Activated T-cell treated with anti-CD3 and anti-CD28 coated beads, Interleukin-2, amount 50 U/mL, for 72 hours (primary cell): ENCODE measurements at places on chromosomes 16 and 17. TPM values are rescaled to one million over a fixed set of nuclear protein-coding genes. Genes with fewer than 3 reads are reported as not detected.

DNA sequence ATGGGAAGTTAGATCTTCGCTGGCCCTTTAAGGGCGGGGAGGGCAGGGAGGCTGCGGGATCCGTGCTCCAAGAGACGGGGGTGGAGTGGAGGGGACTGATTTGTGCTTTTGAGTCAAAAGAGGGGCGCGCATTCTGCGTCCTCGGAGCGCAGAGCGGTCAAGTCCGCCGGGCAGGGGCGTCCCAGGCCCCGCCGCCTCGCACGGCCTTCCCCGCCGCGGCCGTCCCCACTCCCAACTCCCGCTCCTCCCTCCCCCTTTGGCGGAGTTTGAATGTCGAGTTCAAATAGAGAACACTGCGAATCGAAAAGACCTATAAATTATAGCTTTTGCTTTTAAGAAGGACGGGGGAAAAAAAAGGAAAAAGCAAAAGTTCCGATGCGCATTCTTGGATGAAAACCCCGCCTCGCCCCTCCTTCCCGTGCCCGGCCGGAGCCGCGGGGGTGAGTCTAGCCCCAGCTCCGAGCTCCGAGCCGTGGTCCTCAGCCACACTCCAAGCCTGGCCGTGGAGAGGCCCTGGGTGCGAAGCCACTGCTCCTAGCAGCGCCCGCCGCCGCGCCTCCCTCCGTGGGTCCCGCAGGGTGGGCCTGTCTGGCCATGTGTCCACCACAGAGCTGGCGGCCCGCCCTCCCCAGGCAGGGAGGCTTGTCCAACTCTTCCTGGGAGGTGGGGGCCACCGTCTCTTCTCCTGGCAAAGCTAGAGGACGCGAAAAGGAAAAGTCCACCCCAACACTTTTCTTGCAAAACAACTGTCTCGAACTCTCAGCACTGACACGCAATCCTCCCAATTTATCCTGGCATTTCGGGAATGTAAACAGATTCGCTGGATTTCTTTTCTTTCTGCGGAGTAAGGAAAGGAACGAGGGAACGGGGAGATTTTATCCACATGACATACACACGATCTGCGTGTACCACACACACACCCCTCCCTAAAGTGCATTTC, 3.6 kb downstream of the CBX8 start:
- H3K36me3 ChIP-seq, result peaks cover 2% of the 10 kb centered on the region
- no peak overlapping the region for H3K4me3 ChIP-seq
- H3K27ac ChIP-seq, result no peak overlapping the region
- peaks cover 25% of the 10 kb centered on the region for H3K27me3 ChIP-seq

DNA sequence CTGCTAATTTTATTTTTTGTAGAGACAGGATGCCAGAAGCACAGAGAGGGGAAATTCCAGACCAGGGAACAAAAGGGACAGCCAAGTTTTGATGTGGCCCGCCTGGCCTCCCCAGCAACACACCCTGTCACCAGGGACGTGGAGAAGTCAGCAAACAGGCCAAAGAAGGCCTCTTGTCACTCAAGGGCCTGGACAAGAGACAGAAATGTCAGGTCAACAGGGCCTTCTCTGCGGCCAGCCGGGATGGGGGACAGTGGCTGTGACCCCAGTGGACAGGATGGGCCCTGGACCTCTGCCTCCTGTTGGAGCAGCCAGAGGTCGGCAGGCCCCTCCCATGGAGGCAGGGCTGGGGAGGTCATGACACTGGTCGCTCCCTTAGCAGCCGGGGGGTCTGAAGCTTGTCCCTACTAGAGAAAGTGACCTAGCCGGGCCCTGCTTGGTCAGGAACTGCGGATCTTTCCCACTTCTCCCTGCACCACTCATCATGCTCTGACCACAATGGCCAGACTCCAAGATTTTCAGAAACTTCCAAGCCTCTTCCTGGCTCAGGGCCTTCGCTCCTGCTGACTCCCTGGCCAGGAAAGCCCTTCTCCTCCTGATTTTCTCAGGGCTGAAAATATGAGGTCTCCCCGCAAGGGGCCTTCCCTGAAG, 9.2 kb upstream of the TVP23A start:
- H3K27ac ChIP-seq, result no peak overlapping the region
- peaks cover 16% of the 10 kb centered on the region for H3K27me3 ChIP-seq
- DNase-seq, result no peak
- H3K4me3 ChIP-seq, result no peak overlapping the region

DNA sequence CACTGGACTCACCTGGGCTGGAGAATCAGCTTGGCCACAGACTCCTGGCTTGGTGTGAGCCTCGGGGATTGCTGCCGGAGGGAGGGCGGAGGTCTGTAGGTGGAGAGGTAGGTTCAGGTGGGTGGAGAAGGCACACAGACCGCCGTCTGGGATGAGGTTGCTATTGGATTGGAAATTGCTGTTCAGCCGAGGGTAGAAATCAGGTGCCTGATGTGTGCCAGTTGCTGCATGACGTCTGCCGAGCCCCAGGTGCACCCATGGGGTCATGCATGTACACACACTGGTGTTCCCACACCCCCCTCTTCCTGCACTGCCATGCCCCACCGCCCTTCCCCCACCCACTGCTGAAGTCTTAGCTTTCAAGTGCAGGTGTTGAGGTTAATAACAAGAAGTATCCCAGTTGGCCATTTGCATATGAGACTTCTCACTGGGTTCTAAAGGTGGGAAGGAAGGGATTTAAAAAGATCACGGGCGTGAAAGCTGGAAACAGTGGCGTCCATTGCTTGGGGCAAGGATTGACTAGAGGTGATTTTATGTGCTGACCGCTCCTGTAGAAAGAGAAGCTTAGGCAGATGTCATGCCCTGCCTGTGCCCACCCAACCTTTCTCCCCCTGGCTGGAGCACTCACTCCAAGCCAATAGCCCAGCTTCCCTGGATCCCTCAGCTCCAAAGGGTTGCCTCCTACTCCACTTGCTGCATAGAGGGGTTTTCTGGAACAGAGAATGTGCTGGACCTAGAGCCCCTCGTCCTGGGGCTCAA, 193.6 kb downstream of the CCDC182 start:
- no peaks in the 10 kb centered on the region for H3K27me3 ChIP-seq
- no peaks in the 10 kb centered on the region for H3K36me3 ChIP-seq
- peaks cover 44% of the 10 kb centered on the region for H3K4me1 ChIP-seq
- no peak overlapping the region for H3K4me3 ChIP-seq

DNA sequence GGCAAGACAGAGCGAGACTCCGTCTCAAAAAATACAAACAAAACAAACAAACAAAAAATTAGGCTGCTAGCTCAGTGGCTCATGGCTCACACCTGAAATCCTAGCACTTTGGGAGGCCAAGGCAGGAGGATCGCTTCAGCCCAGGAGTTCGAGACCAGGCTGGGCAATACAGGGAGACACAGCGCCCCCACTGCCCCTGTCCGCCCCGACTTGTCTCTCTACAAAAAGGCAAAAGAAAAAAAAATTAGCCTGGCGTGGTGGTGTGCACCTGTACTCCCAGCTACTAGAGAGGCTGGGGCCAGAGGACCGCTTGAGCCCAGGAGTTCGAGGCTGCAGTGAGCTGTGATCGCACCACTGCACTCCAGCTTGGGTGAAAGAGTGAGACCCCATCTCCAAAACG, 531 bp upstream of the CDH1 start:
- H3K27ac ChIP-seq, result peak overlapping the region; percentile 40
- H3K36me3 ChIP-seq, result peaks cover 1% of the 10 kb centered on the region
- no peak for DNase-seq
- peak overlapping the region; percentile 85 for H3K4me3 ChIP-seq
- H3K27me3 ChIP-seq, result peaks cover 58% of the 10 kb centered on the region

DNA sequence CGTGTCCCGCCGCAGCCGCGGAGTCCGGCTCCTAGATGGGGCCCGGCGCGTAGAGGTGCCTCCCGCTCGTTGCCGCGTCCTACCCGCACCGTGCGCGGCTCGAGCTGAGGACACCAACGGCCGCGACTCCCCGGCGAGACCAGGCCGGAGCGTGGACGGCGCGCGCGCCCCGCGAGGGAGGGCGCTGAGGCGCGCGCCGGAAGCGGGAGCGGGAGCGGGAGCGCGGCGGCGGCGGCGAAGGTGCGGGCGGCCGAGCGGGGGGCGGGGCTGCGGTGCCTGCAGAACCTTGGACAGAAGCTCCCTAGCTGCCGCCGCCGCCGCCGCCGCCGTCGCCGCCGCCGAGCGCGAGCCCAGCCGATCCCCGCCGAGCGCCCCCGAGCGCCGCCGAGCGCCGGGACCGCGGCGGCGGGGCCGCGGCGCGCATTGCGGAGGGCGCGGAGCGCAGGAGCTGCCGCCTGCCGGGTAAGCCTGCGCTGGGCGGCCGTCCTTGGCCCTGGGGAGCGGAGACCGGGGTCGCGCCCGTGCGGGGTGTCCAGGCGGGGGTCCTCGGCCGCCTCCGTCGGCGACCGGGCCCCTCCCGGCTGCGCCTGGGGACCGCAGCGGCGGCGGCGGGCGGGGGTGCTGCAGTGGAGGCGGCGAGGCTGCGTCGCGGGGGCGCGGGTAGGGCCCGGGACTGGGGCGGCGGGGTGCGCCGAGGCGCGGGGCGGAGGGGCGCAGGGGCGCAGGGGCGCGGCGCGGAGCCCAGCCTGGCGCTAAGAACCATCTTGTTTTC, at the start of gene CDK5R1:
CDK5R1 (plus strand) TSS at position 293 of the 772 bp plus-strand sequence. CDS start 628 bp downstream, outside the sequence.
- H3K27ac ChIP-seq, result peak within 1 kb of the TSS; percentile 94
- peak; percentile 86 for DNase-seq
- peaks cover 33% of the 10 kb centered on the region for H3K36me3 ChIP-seq
- H3K4me1 ChIP-seq, result peaks cover 61% of the 10 kb centered on the region
- peak within 1 kb of the TSS; percentile 90 for H3K4me3 ChIP-seq

- H3K27ac ChIP-seq, result no peak overlapping the region
- no peaks in the 10 kb centered on the region for H3K4me1 ChIP-seq
- H3K27me3 ChIP-seq, result no peaks in the 10 kb centered on the region
- H3K4me3 ChIP-seq, result no peak overlapping the region
- H3K36me3 ChIP-seq, result no peaks in the 10 kb centered on the region
Measured at GRCh38 chr16:60302261-60302660, 1568.1 kb upstream of the GOT2 start.

DNA sequence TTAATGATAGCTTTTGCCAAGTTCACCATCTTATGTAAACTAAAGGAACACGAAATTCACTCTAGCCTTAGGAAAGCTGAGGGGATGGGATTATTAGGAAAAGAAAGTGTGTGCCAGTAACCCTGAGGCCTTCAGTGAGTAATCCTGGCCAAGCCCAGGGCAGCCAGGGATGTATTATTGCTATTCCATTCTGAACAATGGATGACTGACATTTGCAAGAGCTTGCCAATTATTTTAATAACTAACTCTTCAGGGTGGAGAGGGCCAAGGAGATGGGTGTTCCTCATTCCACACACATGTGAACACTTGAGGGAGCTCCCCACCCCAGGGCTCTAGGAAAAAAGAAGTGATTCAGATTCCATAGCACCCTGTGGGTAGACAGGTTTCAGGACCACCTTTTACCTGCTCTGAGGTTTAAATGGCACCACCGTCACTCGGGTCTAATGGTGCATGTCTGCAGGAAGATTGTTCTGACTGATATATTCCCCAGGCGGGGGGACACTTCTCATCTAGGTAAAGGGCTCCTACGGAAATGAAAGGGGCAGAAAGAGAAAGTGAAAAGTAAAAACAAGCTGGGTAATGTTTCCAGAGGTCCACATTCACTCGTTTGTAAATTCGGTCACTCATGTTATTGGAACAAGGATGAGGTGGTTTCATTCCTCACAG, 41.5 kb downstream of the TK2 start:
- no peak for DNase-seq
- H3K4me1 ChIP-seq, result peaks cover 4% of the 10 kb centered on the region
- H3K27me3 ChIP-seq, result no peaks in the 10 kb centered on the region
- H3K4me3 ChIP-seq, result no peak overlapping the region
- no peak overlapping the region for H3K27ac ChIP-seq

DNA sequence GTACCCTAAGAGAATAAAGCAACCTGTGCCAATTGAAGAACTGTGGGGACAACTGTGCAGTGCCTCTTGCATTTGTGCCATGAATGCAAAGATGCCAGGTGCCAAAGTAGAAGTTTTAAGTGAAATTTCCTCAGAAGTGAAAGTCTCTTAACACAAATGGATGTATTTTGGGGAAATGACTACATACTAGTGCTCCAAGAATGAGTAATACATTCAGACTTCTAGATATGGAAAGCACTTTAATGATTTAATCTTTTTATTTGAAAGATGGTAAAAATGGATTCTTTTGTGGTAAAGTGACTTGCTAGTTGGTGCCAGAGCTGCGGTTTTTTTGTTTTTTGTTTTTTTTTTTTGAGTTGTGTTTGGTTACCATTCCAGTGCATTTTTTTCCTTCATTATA, 15.0 kb downstream of the UTP18 start:
- no peak overlapping the region for H3K27ac ChIP-seq
- no peak for DNase-seq
- H3K36me3 ChIP-seq, result peaks cover 43% of the 10 kb centered on the region
- no peak overlapping the region for H3K4me3 ChIP-seq

- H3K27ac ChIP-seq, result no peak overlapping the region
- peak; percentile 49 for DNase-seq
- H3K36me3 ChIP-seq, result no peaks in the 10 kb centered on the region
- H3K27me3 ChIP-seq, result no peaks in the 10 kb centered on the region
- peaks cover 48% of the 10 kb centered on the region for H3K4me1 ChIP-seq
Measured at GRCh38 chr17:50931144-50931908, 65.2 kb upstream of the TOB1 start.

GRCh38 chr16:75371171-75371570, 62.1 kb downstream of the CFDP1 start:
- H3K4me3 ChIP-seq, result no peak overlapping the region
- H3K27ac ChIP-seq, result no peak overlapping the region
- no peaks in the 10 kb centered on the region for H3K27me3 ChIP-seq
- no peaks in the 10 kb centered on the region for H3K4me1 ChIP-seq
- DNase-seq, result no peak

DNA sequence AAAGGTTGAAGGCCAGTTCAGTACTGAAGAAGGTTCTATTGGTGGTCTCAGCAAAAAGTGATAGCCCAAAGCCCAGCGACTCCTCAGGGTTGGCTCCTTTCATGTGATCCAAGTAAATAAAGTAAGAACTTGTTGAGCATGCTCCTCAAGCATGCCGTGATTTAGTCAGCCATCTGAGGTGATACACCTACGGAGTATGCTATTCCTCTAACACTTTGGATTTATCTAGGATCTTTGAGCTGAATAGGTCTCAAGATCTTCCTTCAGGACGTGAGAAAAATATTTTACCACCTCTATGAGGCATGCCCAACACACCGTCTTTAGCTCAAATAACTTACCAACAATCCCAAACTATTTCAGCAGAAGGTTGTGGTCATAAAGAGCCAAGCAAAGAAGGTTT, 153.3 kb upstream of the CORO6 start:
- H3K27me3 ChIP-seq, result no peaks in the 10 kb centered on the region
- no peak for DNase-seq
- H3K27ac ChIP-seq, result no peak overlapping the region
- H3K4me3 ChIP-seq, result no peak overlapping the region
- peaks cover 8% of the 10 kb centered on the region for H3K4me1 ChIP-seq

DNA sequence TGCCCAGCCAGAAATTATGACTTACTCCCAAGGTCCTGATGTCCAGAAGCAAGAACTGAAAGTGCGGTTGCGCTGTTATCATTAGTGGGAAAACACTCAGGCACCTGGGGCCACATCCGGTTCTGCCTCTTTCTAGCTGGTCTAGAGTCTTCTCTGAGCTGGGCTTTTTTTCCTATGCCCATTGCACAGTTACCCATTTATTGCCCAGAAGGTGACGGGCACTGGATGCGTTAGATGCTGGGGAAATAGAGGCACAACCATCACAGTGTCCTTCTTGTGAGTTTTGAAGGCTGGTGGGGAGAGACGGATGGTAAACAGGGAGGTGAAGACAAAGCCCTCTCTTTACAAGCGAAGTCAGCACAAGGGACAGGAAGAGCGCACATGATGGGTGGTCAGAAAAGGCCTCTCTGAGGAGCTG, 37.7 kb downstream of the PLCG2 start:
- peak overlapping the region; percentile 50 for H3K27ac ChIP-seq
- peaks cover 1% of the 10 kb centered on the region for H3K36me3 ChIP-seq
- H3K4me3 ChIP-seq, result peak overlapping the region; percentile 25
- no peak for DNase-seq
- H3K4me1 ChIP-seq, result no peaks in the 10 kb centered on the region

The TRIM72 gene
- not detected for total RNA-seq

The SPNS2 gene
- 1.3 TPM for total RNA-seq

The CTRB1 gene
- not detected for total RNA-seq

The FBXL19 gene
- total RNA-seq, result 25.7 TPM

The GHDC gene
- total RNA-seq, result 17.3 TPM
